ENCODE measurements at places on chromosomes 12 and 14. TPM values are rescaled to one million over a fixed set of nuclear protein-coding genes. Genes with fewer than 3 reads are reported as not detected.
A peak's percentile ranks its signal among the peaks of the same experiment; 100 is the strongest.

The CCDC38 gene
- total RNA-seq = 0.08 TPM

The CIROP gene
- not detected for total RNA-seq

The MIP gene
- not detected for total RNA-seq

GRCh38 chr12:124679533-124680371 lies 112.3 kb upstream of the NCOR2 start:
- peak; percentile 83 for DNase-seq

GRCh38 chr14:105473677-105474482 lies 741 bp upstream of the CRIP2 start:
- peak; percentile 97 for DNase-seq

- DNase-seq = no peak
These were observed 89.2 kb upstream of the HSPB8 start for GRCh38 chr12:119089380-119090013.

- DNase-seq = no peak
These were observed 251.6 kb downstream of the PHLDA1 start for GRCh38 chr12:75779891-75780496.

- DNase-seq = no peak
These were observed 53.8 kb downstream of the GXYLT1 start for GRCh38 chr12:42090899-42091298.

- peak; percentile 3 for DNase-seq
These were observed 2.9 kb downstream of the ZFHX2 start for GRCh38 chr14:23548351-23549318.

Data from Right ventricle myocardium superior (tissue), 1 donor.